ENCODE measurements at places on chromosomes 5 and 9.

GRCh38 chr9:127554966-127555839 lies 56.9 kb upstream of the STXBP1 start:
- DNase-seq: no peak

GRCh38 chr5:126752081-126752785 lies 24.7 kb upstream of the LMNB1 start:
- DNase-seq: no peak

- no peak for DNase-seq
Observed at GRCh38 chr5:66710557-66711088, 114.4 kb downstream of the MAST4 start.

DNA sequence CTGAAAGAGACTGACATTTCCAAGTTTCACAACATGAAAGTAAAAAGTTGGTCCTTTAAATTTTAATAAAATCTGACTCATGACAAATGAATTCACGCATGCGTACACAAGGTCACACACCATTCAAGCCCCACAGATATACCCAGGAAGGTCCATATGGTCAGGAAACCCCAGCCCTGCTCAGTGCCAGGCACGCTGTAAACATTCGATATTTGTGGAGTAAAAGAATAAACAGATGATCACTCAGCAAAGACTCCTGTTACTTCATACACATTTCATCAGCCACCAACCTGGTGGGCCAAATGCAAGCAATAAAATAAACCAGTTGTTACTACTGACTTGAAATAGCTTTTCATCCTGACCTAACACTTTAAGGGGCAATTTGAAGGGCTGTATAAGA lies 158.0 kb upstream of the RETREG1 start:
- no peak for DNase-seq

DNA sequence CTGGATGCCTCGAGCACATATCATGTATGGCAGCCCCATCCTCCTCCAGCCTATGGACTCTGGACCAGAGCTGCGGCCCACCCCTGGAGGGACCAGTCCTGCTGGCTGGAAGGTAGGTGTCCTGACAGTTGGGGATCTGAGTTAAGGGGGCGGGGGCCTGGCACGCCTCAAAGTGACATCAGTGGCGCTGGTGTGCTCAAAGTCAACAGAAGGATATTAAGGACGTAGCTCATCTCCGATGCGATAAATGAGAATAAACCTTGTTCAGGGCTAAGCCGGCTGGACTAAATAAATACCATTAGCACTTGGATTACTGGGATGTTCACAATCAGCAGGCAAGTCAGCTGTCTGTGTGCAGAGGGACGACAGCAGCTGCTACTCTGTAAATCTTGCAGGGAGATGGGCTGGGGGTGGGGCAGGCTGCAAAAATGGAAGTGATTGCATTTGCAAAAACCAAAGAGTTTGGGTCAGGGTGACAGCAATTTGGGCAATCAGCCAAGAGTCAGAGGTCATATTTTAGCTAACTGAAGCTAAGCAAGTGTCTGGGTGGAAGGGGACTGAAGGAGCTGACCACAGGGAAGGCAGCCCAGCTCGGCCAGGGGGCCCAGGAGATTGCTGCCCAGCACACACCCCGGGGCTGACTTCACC lies 80.0 kb upstream of the LRRTM2 start:
- DNase-seq: no peak

DNA sequence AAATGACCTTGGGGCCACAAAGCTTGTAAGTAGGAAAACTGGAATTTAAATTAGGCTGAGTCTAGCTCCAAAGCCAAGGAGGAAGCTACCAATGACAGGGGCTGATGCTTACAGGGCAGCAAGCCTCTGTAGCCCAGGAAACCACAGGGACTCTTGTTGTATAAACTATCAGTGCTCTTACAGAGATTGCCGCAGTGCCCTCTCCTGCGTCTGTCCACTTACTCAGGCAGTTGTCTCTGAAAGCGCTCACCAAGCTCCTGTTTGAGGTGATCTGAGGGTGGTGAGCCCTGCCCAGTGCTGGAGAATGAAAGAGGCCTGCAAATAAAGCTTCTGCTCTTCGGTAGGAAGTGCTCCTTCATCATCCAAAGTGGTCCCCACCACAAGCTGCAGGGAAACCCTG lies 498.8 kb downstream of the ARHGEF28 start:
- no peak for DNase-seq

GRCh38 chr9:27861887-27862286 lies 288.6 kb upstream of the C9orf72 start:
- no peak for DNase-seq

DNA sequence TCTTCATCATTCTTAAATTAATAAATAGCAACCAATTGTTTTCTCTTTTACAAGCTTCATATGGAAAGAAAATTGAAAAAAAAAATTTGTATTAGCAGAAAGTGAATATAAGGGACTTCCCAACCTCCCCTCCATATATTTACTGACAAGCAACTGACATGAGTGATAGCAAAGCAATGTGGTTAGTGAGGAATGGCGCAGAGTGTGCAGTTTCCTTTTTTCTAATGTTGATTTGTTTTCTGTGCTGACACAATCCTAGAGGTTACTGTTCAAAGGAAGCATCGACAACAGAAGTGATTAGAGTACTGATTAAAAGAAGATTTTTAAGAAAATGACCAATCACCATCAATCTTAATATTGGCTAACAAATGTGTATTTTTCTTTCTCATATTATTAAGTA lies 1.7 kb upstream of the PTGER4 start:
- DNase-seq: no peak

- DNase-seq: no peak
Observed at GRCh38 chr9:88197781-88198340, 59.6 kb upstream of the SPATA31C2 start.

GRCh38 chr9:131735238-131736128 lies 4.4 kb downstream of the RAPGEF1 start:
- DNase-seq: no peak

DNA sequence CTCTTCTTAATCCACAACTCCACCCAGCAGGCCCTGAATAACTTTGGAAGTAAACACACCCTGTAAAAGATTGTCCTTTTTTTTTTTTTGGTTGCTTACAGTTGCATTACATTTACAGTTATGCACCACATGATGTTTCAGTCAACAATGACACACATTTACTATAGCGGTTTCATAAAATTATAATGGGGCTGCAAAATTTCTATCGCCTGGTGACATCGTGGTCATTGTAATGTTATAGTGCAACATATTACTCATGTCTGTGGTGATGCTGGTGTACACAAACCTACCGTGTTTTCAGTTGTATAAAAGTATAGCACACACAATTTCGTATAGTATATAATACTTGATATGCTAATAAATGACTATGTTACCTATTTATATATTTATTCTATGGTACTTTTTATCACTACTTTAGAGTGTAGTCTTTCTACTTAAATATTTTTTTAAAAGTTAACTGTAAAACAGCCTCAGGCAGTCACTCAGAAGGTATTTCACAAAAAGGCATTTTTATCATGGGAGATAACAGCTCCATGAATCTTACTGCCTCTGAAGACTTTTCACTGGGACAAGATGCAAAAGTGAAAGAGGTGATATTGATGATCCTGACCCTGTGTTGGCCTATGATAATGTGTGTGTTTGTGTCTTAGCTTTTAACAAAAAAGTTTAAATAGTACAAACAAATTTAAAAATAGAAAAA lies 695.4 kb upstream of the CDH18 start:
- no peak for DNase-seq

GRCh38 chr5:2531318-2531717 lies 220.2 kb downstream of the IRX2 start:
- no peak for DNase-seq

GRCh38 chr5:140868721-140869554 lies at the start of gene PCDHA11:
Gene PCDHA11, plus strand, starts transcription at chr5:140868957. Its CDS starts 147 bp downstream, at chr5:140869104.
- DNase-seq: no peak

- no peak for DNase-seq
Observed at GRCh38 chr9:114070188-114071103, 7.7 kb downstream of the AMBP start.

- DNase-seq: no peak
Observed at GRCh38 chr5:135886136-135886535, 9.5 kb downstream of the IL9 start.

- no peak for DNase-seq
Observed at GRCh38 chr5:82820961-82821845, 256.0 kb downstream of the TMEM167A start.

- DNase-seq: no peak
Observed at GRCh38 chr5:15525703-15526275, 25.8 kb downstream of the FBXL7 start.

DNA sequence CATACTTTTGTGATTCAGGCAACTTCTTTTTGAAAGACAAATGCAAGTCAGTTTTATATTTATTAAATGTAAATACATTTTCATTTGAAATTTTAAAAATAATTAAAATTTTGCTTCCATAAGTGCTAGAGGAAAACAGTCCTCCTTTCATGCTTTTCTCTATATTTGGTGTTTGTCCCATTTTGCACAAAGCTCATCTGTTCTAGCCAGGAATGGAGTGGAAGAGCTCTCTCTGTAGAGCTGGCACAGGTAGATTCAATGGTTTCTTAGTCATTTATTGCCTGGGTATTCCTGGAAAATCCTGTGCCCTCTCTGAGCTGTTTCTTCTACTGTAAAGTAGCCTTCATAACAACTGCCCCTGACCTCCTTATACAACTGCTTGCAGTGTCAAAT lies 267.6 kb upstream of the HAPLN1 start:
- no peak for DNase-seq

- DNase-seq: no peak
Observed at GRCh38 chr5:180330810-180331646, 22.1 kb downstream of the GFPT2 start.

DNA sequence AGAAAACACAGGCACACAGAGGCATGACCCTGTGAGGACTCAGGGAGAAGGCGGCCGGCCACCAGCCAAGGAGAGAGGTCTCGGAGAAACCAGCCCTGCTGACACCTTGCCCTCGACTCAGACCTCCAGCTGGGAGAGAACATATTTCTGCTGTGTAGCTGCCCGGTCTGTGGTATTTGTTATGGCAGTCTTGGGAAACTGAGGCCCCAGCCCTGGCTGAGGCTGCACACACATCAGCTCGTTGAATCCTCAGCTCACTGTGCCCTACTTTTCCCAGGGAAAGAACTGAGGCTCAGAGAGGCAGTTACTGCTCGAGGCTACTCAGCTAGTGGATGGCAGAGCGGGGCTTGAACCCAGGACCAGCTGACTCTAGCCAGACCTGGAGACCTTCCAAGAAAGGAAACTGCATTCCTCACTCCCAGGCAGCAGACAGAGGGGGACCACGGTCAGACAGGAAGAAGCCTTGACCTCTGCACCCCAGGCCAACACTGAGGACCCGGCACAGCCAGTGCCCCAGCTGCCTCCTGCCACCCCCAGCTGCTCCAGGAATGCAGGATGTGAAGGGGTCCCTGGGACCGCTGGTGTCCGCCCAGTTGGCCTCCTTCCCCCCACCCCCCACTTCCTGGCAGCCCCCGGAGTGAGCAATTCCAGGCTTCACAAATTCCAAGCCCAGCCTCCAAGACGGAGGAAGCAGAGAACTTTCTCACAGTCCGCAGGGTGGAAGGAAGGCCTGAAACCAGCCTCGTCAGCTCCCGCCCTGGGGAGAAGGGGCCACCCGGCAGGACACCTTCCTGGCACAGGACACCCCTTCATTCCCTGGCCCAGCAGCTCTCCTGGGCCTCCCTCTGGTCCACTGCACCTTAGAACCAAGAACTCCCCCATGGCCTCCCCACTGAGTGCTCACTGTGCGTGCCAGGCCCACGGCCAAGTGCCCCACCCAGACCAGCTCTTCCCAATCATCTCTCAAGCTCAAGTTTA lies 69.9 kb downstream of the LRSAM1 start:
- DNase-seq: no peak

- no peak for DNase-seq
Observed at GRCh38 chr5:143199161-143199560, 204.3 kb downstream of the NR3C1 start.

- DNase-seq: no peak
Observed at GRCh38 chr5:171506951-171507350, 87.5 kb downstream of the FGF18 start.

DNA sequence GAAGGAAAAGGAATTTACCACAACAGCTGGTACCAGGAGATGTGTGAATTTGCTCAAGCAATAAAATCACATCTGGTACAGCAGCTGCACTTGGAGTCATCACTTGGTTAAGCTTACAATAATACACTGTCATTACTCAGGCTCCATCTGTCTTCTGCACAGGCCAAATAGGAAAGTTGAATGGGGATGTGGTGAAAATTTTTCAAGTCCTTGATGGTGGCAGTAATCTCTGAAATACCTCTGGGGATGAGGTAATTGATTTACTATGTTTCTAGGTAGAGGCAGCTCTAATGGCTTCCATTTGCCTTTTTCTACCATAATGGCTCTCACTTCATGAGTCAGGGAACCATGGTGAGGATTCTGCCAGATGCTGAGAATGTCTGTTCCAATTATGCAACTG lies 206.8 kb upstream of the ATP10B start:
- DNase-seq: no peak

DNA sequence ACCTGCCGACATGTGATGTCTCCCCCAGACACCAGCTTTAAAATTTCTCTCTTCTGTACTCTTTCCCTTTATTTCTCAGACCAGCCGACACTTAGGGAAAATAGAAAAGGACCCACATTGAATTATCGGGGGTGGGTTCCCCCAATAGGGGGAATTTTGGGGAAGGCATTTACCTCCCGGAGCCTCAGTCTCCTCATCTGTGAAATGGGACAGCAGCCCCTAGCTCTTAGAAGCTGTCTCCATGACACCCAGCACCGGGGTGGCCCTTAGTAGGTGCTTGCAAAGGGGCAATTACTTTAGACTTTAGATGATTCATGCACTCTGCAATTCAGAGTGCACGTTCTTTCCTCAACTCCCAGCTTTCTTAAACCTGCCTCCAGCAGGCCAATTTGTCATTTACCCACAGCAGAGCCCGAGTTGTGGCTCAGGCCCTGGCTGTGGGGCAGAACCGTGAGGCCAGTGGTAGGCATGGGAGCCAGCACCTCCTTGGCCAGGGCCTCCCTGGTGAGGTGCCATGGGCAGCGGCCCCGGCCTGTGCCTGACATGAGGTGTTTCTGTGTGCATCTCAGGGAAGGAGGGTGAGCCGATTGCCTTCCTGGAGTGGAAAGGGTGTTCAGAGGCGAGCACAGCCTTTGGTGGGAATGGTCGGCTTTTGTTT lies 51.7 kb downstream of the SH3PXD2B start:
- no peak for DNase-seq
